ENCODE measurements at places on chromosomes 16 and 17.

DNA sequence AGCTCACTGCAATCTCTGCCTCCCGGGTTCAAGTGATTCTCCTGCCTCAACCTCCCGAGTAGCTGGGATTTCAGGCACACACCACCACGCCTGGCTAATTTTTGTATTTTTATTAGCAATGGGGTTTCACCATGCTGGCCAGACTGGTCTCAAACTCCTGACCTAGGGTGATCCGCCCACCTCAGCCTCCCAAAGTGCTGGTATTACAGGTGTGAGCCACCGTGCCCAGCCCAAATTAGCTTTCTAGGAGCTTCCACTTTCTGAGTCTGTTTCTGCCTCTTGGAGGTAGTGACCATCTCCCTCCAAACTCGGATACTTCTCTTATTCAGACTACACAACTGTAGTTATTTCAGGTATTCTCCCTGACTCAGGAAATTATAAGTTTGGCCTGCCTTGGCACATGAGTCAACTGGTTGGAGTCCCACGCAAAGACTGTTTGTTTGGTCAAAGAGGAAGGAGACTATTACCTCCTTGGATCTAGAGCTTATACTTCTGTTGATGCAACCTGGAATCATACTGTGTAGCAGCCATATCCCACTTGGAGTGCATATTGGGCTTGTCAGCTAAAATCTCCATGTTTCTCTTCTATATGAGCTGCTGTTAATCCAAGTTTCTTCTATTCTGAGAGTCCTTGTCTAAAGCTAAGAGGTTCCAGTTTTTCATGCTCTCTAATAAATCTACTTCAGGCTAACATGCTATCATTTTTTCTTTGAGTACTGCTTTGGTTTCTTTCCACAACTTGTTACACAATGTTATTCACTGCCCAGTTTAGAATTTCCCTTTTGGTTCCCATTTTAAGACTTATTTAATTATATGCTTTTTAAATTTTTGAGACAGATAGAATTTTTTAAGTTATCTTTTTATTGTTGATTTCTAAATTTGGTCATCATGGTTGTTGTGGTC lies 7.5 kb downstream of the IL4R start:
- no peak for DNase-seq

DNA sequence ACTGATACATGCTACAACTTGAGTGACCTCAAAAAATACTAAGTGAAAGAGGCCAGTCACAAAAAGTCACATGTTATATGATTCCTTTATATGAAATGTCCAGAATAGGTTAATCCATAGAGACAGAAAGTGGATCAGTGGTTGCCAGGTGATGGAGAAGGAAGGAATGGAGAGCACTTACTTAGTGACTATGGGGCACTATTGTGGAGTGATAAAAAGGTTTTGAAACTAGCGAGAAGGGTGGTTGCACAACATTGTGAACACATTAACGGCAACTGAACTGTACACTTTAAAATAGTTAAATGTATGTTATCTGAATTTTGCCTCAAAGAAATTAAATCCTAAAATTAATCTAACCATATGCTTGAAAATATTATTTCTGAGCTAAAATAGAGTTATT lies 25.9 kb downstream of the AMFR start:
- no peak for DNase-seq

DNA sequence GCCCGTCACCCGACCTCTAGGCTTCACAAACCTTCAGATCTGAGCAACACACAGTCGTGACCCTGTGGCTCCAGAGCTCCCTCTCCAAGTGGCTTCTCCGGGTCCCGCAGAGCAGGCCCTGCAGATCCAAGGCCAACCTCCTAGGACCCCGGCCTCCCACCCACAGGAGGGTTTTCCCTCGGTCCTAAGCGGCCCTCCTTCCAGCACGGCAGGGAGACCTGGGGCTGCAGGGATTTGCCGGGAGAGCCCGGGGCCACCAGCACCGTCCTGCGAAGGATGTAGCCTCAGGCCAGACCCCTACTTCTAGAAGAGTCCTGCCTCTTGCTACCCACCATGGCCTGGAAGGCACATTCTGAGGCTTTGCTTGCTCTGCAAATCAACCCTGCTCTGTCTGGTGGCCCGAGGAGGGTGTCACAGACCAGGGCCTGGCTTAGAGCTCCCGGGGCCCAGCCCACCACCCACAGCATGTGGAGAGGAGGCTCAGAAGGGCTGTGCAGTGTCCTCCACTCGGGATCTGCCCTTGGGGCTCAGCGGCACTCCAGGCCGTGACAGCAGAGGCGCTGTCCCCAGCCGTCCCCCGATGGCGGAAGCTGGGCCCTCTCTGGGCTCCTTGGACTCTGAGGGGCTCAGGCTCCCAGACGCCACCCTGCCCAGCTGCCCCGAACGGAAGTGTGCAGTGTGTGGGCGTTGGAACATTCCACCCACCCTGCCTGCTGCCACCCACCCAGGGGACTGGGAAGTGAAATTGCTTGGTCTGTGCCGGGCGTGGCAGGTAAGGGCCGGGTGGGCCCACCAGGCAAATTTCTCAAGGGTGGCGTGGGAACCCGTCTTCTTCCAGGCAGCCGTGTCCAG lies 28.8 kb upstream of the ACSF3 start:
- DNase-seq, result no peak

DNA sequence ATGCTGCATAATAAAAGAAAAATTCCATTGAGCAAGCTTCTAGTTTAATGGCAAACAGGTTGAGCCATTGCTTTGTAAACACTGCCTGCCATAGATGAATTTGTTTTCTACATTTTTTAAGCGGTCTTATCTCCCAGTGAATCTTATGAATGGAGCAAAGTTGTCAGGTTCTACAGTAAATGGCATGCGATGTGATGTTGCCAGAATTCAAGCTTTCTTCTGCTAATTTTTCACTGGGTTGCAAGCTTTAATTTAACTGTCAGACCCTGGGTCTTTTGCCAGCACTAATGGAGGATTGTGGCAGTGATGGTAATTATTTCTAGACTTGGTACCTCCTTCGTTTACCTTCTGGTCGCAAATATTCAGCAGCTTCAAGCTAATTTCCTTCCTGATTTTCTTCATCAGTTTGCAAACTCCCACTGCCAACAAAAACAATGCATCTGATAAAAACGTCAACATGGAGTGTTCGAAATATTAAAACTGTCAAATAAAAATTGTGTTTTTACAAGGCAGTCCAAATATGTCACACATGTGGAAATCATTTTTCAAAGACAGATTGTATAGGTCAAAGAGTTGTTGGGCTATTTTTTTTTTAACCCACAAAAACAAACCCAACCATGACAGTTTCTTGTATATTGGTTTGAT lies 274.2 kb upstream of the ERCC4 start:
- no peak for DNase-seq

DNA sequence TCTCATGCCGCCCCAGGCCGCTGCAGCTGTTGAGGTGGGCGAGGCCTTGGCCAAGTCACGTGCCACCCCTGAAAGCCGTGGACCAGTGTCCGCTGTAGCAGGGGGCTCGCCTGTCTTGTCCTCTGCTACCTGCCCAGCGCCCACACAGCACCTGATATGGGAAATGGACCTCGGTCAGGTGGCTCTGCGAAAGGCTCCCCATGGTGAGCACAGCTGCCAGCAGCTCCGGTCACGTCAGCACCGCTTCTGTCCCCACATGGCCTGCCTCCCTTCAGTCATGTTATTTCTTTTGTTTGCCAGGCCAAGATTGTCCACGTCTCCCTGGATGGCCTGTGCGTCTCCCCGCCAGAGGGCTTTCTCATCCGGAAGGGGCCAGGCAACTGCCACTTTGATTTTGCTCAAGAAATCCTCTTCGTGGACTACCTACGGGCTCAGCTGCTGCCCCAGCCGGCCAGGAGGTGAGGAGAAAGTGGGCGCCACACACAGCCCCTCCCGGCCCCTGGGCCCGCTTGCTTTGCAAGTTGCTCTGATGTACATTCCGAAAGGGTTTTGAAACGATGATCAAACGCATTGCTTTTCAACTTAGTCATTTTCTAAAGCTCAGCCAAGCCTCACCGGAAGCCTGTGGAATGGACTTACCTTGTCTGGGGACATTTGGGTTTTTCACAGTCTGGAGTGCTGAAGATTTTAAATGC lies 219.8 kb downstream of the KATNIP start:
- DNase-seq, result no peak

DNA sequence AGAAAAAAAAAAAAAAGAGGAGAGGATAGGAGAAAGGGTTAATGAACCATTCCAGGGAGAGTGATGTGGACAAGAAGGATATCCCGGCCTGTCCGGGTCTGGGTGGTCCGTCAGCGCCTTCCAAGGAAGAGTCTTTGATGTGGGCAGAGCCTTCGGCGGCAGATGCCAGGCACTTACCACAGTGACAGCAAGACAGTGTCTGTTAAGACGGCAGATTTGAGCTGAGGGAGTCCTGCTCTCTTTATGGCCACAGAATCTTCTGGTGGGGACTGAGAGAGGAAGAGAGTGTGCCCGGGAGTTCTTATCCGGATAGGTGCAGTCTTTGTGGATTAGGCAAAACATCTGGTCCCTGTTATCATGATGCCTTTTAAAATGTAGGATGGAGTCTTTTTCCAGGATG lies 95.2 kb downstream of the ZDHHC7 start:
- DNase-seq, result no peak

All from cortex of kidney (tissue), 1 donor.